ENCODE measurements at places on chromosomes 3 and 15. TPM values are rescaled to one million over a fixed set of nuclear protein-coding genes. Genes with fewer than 3 reads are reported as not detected.

DNA sequence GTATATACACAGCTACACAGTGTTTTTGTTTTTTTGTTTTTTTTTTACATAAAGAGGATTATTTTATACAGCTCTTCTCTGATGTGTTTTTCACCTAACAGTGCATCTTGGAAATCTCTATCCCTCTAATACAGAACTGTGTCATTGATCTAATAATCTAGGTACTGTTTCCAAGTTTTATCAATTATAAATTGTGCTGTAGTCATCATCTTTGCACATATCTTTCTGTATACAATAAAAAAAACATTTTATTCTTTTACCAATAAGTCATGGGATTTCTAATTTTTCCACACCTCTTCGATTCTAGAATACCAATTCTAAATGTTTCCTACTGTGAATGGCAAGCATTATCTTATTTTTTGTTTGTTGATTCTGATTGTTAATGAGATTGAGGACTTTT is 1.7 kb upstream of the PLSCR2 start:
- DNase-seq = no peak

- no peak for DNase-seq
Measured at GRCh38 chr3:31755926-31756658, 223.4 kb downstream of the STT3B start.

Gene CCRL2
- total RNA-seq = 1.1 TPM

Gene RGMA
- 8.1 TPM for total RNA-seq

DNA sequence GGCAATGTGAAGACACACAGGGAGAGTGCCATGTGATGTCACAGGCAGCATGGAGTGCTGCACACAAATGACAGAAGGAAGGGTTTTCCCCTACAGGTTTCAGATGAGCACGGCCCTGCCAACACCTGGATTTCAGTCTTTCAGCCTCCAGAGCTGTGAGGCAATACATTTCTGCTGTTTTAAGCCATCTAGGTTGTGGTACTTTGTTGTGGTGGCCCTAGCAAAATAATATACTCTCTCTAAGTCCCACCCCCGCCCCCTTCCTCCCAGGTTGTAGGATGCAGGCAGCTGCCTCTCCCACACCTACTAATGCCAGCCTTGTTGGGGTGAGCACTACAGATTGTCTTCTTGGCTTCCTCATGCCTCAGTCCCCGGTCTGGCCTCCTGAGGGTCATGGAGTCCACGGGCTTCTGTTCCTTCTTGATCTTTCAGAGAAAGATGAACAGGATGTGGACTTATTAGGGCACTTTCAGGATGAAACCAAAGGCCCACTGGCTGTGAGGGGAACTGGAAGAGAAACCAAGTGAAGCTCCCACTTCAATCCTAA is 180.0 kb downstream of the CD47 start:
- no peak for DNase-seq
